ENCODE measurements at places on chromosomes 7 and 10.

GRCh38 chr7:47284691-47285635 lies 296.9 kb downstream of the TNS3 start:
- no peak for DNase-seq

DNA sequence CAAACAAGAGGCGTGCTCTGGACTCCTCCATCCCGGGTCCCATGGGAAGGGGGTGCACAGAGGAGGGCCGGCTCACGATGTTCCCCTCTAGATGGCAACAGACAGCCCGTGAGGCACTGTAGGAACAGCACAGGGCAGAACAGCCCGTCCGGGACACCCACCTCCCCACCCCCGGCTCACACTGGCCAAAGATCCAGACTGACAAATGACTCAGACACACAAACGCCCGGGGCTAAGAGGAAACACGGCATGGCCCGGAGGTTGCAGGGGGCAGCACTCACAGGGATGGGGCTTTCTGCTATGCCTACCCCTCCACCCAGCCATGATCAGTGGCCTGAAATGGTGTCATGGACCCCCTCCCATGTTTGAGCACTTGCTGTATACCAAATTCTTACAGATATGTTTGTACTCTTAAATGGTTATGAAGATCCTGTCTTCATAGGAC lies 4.9 kb upstream of the ELN start:
- no peak for DNase-seq

DNA sequence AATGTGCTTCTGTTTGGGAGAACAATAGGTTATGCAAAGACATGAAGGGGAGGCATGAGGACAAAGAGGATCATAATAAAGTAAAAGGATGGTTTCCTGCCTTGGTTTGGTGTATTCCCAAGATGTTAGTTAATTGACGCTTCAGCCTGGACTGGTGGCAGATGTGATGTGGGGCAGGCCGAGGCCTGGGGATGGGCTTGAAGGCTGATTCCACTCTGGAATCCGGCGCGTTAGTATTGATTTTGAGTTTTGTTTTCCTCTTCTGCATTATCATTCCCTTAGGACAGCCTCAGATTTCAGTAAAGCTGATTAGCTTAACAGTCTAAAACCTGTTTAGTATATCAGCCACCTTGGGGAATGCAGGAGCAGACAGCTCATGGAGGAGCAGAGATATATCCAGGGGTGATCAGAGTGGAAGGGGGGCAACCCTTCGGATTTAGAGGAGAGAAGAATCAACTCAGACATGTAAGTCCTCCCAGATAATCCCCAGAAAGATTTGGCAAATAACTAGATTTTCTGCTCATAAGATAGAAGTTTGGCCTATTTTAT lies 159.8 kb upstream of the MTPN start:
- DNase-seq = no peak

DNA sequence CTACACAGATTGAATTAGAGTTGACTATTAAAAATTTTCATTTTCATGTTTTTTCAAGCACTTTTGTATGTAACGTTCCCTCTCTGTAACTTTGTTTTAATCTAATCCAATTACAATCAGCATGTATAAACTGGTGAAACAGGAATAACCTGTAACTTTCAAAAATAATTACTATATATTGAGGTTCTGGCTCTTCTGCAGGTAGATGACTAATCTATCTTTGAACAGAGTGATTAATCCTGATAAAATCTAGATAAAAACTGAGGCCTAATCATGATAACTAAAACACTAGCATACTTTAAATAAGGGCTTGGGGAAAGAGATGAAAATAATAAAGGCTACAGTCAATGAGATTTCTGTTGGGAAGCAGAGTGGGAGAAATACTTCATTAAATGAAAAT lies 101.6 kb upstream of the KCND2 start:
- no peak for DNase-seq

DNA sequence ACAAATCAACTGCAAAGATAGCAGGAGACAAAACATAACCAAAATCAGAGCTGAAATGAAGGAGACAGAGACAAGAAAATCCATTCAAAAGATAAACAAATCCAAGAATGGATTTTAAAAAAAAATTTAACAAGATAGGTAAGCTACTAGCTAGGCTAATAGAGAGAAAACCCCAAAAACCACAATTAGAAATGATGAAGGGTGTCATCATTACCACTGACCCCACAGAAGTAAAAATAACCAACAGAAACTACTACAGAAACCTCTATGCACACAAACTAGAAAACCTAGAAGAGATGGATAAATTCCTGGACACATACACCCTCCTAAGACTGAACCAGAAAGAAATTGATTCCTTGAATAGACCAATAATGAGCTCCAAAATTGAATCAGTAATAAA lies 117.6 kb downstream of the DNAJC1 start:
- no peak for DNase-seq

GRCh38 chr10:60937784-60938654 lies 6.0 kb downstream of the RHOBTB1 start:
- DNase-seq = no peak

GRCh38 chr7:131293018-131293417 lies 34.7 kb upstream of the MKLN1 start:
- no peak for DNase-seq

- DNase-seq = no peak
These were observed 23.1 kb downstream of the DNAJB9 start for GRCh38 chr7:108592646-108593201.

DNA sequence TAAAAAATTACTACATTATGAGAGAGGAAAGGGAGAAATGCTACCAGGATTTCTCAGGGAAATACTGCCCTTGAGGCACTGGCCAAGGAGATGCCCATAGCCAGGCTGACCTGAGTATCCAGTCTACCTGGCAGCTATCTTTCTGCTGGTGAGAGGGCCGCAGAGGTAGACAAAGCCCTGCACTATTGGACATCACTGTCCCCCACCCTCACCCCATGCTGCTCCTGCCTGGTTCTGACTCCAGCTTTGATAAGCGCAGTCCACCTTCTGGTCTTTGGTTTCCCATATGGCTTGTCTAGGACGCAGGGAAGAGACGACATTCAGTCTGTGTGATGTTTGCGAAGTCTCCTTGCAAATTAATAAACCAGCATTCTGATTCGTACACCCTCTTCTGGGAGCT lies 3.7 kb downstream of the ITPRIP start:
- DNase-seq = no peak

GRCh38 chr10:15738270-15738925 lies 18.7 kb upstream of the ITGA8 start:
- DNase-seq = no peak

GRCh38 chr10:111265341-111265740 lies 188.5 kb downstream of the ADRA2A start:
- no peak for DNase-seq

- DNase-seq = no peak
These were observed 61.1 kb downstream of the SLC29A4 start for GRCh38 chr7:5343884-5344283.

DNA sequence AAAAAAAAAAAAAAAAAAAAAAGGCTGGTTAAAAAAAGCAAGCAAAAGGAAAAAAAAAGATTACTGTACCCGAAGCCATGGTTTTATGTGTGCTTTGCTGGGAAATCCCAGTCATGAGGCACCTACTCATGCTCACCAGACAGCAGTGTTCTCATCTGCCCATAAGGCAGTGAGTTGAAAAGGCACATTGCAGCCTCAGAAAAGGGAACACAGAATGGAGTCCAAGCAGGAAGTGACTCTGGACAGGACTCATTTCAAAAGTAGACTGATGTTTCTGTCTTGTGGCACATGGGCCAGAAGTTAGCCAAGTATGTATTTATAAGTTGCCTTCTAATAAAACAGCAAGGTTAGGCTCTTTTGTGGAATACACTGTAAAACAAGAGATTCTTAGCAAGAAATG lies 40.2 kb downstream of the PDSS1 start:
- DNase-seq = peak; percentile 33

DNA sequence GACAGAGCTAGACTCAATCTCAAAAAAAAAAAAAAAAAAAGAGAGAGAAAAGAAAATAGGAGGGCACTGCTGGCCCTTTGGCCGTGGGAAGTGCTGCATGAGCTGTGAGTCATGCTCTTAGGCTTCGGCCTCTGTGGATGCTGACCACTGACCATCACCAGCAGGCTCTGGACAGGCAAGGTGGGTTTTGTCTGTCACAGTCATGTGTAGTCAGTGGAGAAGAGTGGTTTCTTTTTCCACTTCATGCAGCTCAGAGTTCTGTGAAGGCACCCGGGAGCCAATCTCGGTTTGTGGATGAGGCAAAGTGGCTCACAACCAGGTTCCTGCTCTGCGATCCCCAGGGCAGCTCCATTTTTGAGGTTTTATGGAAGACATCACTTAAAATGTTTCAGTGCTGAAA lies 58.1 kb downstream of the PRTFDC1 start:
- no peak for DNase-seq

- no peak for DNase-seq
These were observed 18.8 kb upstream of the MET start for GRCh38 chr7:116653204-116653603.

GRCh38 chr7:1355568-1356340 lies 103.5 kb downstream of the MICALL2 start:
- no peak for DNase-seq

DNA sequence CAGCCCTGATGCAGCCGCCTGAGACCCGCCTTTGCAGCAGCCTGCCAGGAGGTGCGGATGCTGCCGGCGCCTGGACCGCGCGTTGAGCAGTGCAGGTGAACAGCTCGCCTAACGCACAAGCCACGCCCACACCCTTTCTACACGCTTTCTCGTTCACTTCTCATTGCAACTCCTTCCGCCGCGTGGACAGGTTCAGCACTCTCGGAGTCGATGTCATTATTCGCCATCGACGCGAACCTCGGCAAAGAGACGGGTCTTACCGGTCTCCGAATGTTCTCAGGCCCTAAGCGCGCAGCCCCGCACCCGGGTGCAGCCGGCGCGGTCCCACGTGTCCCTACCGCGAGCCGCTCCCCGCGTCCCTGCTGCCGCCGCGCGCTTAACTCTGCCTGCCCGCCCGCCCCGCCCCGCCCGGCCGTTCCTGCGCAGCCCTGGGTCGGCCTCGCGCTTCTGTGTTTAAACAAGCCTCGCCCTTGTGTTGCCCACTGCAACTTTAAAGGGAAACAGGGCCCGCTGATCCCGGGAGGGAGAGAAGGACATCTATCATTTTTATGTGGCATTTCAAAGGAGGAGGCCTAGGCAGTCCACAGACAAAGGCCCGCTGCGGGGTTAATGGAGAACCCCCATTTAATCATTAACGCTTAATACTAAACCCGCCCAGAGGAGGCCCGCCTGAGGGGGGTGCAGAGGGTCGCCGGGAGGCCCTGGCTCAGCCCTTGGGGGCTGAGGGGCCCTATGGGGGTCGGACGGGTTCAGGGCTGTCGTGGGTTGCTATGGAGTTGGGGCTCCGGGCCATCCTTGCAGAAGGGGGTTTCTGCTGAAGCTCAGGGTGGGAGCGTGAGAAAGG lies 128.5 kb downstream of the WDR11 start:
- peak; percentile 14 for DNase-seq

- DNase-seq = peak; percentile 29
These were observed 236.3 kb upstream of the ANKRD30A start for GRCh38 chr10:36888925-36889573.

GRCh38 chr7:137970253-137970975 lies 31.5 kb downstream of the CREB3L2 start:
- DNase-seq = no peak
